ENCODE measurements at places on chromosomes 13 and 19. TPM values are rescaled to one million over a fixed set of nuclear protein-coding genes. Genes with fewer than 3 reads are reported as not detected.

GRCh38 chr13:110151462-110151861 lies 155.5 kb downstream of the COL4A1 start:
- DNase-seq, result no peak

GRCh38 chr19:20840371-20840770 lies 64.3 kb downstream of the ZNF66 start:
- DNase-seq, result no peak

DNA sequence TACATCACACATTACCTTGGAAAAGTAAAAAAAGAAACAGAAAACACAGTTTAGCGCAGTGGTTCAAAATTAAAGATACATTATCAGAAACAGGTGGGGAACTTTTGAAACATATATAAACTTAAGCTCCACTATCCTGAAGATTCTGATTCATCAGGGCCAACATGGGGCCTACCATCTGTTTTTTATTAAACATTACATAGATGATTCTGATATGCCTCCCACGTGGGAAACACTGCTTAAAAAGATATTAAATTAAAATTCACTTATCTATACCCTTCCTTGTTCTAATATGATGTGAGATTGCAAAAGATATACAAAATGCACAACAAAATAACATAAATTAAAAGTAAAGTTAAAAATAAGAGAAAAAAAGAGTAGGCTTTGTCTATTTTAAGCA lies 125.0 kb downstream of the VWA8 start:
- DNase-seq, result no peak

ATP1A3 gene
- not detected for polyA plus RNA-seq
